Activated T-cell treated with anti-CD3 and anti-CD28 coated beads for 48 hours (primary cell): ENCODE measurements at places on chromosomes 12 and 14.
A peak's percentile ranks its signal among the peaks of the same experiment; 100 is the strongest.

DNA sequence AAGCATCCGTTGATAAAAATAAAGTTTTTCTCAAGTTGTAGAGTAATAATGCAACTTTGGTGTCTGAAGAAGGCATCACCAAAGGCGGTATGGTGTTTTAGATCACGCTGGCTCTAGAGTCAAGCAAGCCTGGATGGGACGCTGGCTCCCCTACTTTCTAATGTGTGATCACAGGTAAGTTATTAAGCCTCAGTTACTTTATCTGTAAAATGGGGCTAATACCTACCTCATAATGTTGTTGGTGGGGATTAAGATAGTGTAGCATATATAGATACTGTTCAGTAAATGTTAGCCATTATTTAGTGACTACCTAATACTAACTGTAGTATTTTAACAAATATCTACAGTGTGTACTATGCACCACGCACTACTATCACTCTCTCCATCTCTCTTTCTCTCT, 45.8 kb downstream of the SLC38A1 start:
- no peak for DNase-seq

DNA sequence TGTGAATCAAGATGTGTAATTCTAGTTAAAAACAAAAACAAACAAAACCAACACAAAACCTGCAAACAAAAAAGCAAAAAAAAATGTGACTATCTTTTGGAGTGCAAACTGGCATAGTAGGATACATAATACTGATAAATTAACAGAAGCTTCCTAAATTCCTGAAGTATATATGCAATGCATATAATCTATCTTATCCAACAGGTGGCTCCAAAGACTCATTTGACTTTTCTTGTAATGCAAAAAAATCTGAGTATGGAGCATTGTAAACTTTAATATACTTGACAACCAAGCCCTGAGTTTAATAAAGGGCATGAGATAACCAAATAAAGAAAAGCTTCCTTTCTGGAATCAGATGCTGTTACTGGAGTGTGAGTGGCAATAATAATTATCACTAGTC, 1003.6 kb downstream of the FSCB start:
- no peak for DNase-seq

GRCh38 chr12:3972576-3972975, 99.4 kb upstream of the PARP11 start:
- DNase-seq, result no peak

- no peak for DNase-seq
These were observed 6.9 kb upstream of the TCL1B start for GRCh38 chr14:95679148-95679815.

GRCh38 chr14:47821135-47821534, 145.7 kb upstream of the MDGA2 start:
- no peak for DNase-seq

- no peak for DNase-seq
These were observed 1.7 kb upstream of the NKX2-1 start for GRCh38 chr14:36521598-36522345.

- DNase-seq, result no peak
These were observed 288.2 kb upstream of the TMPO start for GRCh38 chr12:98227162-98227561.

DNA sequence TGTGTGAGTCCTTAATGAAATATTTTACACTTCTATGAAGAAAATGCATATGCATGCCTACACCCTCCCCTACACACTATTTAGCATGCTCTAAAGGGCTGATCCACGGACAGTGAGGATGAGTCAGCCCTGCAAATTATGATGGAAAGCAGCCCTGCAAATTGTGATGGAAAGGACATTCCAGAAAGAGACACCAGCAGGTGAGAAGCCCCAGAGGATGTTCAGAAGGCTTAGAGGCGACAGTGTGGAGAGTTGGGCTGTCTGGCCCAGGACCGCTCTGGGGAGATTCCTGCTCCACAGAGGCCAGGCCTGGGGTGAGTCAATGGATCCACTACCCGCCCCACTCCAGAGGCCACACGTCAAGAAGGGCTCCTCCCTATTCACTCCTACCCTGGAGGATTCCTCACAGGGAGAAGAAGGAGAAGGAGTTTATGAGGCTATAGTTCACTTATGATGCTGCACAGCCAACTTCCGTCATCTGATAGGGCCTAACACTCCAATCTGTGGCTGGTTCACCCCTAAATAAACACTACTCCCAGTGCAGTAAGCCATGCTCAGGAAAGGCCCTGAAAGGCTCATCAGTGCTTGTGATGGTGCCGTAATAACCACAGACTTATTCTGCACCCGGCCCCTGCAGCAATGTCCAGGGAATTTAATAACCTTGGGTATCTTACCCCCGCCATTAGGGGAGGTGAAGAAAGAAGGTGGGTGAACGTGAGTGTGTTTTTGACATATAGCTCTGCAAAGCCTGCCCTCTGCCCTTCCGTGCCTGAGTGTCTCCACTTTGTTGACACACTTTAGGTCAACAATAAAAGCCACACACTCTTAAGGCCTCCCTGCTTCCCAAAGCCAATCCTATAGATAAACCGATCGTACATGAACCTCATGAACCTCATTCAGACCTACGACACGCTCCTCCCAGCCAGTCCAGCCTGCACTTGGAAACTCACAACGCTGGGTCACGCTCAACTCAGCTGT, 46.4 kb downstream of the CLMN start:
- DNase-seq, result no peak

GRCh38 chr12:47993491-47993890, 10.8 kb downstream of the COL2A1 start:
- DNase-seq, result no peak

GRCh38 chr14:31380106-31380505, 40.2 kb downstream of the HEATR5A start:
- DNase-seq, result no peak

GRCh38 chr14:88422047-88422446, 36.6 kb downstream of the SPATA7 start:
- DNase-seq, result no peak

- no peak for DNase-seq
These were observed 29.3 kb downstream of the ZCRB1 start for GRCh38 chr12:42296503-42297109.

- no peak for DNase-seq
These were observed 59.2 kb downstream of the RASSF8 start for GRCh38 chr12:26017484-26018211.

GRCh38 chr14:69260861-69261564, 1.1 kb downstream of the GALNT16 start:
- peak; percentile 54 for DNase-seq

GRCh38 chr12:118922405-118922804, 58.9 kb upstream of the SRRM4 start:
- DNase-seq, result no peak

DNA sequence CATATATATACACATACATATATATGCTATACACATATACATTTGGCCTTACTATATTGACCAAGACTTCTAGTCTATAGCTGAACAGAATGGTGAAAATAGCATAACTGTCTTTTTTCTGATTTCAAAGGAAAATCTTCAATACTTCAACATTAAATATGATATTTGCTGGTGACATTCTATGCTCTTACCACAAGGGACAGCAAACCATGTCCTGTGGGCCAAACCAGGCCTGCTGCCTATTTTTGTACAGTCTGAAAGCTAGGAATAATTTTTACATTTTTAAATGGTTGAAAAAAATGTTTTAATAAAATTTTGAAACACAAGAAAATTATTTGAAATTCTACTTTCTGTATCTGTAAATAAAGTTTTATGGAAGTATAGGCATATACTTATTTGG, 63.6 kb downstream of the EML5 start:
- DNase-seq, result no peak

DNA sequence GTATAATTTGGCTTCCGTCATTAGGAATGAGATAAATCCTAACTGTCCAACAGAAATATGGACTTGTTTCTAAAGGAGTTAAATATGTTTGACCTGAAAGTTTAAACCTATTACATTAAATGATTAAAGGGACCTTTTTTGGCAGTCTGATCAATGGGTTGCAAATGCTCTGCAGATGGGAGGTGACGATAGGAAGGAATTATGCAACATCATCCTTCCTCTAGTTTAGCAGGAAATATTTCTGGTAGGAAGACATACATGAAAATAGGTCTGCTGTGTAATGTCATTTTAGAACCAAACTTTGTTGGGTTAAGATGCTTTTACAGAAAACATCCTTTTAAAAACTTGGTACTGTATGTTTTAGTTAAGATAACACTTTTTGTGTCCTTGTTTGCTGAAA, 2.6 kb downstream of the LRRC10 start:
- DNase-seq, result no peak

DNA sequence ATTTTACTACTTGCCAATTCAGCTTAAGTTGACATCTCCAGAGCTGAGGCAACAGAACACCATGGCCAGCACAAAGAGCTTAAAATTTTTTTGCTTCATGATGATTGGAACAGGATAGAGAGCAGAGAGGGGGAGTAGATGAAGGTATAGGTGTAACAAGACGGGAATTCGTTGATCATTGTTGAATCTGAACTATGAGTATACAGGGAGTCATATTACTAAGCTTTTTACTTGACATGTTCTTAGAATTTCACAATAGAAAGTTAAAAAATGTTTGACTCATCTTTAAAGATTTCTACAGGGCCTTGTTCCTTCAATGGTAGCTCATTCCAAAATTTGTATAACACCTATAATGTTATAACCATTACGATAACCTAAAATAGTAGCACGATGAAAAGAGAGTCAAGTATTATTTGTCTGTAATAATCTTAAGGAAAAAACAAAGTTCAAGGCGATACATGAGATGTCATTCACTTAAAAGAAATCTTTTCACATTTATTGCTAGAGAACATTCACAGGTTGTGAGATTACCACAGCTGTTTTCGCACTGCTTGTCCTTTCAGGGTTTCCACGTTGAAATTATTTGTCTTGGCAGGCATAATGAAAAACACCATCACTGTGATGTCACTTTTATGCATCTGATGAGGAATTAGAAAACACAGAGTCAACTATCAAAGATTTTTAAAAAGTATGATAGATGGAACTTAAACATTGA, 33.9 kb downstream of the SPX start:
- no peak for DNase-seq

GRCh38 chr12:23504641-23505399, 444.6 kb downstream of the SOX5 start:
- DNase-seq, result no peak

- no peak for DNase-seq
These were observed 10.9 kb downstream of the CLEC7A start for GRCh38 chr12:10119066-10119465.
